ENCODE measurements at places on chromosomes 12 and 14.

GRCh38 chr12:64042911-64043310 is 179.2 kb downstream of the KICS2 start:
- DNase-seq: no peak

GRCh38 chr12:1847411-1847810 is 27.0 kb downstream of the LRTM2 start:
- DNase-seq: no peak

DNA sequence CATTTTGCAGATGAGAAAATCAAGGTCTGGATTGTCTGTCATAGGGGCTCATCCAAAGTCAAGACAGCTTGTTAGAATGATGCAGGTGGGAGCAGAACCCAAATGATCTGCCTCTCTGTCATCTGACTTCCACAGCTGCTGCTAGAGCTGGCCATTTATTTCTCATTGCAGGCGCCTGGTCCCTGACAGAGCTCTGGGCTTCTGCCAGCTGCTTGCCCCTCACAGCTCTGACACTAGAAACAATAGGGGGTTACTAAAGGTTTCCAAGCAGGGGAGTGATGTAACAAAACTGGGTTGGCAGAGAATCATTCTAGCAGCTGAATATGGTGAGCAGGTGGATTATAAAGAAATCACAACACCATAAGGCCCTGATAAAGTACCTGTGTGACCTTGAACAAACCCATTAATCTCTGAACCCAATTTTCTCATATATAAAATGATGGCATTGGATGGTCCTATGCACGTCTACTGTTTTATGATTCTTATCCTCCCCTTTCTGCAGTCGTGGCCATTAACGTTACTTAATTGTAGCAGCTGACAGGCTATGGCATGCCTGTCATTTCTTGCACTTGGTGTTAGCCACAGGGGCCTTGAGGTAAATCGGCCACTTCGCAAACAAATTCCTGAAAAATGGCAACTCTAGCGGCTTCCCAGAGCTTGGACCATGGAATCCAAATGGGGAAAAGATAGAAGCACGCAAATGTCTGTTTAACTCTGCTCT is 134.6 kb downstream of the RMST start:
- peak; percentile 67 for DNase-seq

GRCh38 chr14:61491876-61492434 is 170.6 kb downstream of the PRKCH start:
- DNase-seq: no peak

DNA sequence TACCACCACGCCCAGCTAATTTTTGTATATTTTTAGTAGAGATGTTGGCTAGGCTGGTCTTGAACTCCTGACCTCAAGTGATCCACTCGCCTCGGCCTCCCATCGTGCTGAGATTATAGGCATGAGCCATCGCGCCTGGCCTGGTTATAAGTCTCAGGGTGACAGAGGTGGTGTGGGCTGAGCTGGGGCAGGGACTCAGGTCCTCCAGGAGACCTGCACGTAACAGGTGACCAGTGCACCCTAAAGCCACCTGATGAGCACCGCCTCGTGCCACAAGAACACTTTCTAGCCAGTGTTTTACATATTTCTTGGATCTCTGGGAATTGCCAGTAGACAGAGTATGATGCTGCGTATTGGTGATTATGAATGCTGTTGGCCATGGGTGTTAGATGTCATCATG is 136.5 kb upstream of the CPM start:
- DNase-seq: no peak

DNA sequence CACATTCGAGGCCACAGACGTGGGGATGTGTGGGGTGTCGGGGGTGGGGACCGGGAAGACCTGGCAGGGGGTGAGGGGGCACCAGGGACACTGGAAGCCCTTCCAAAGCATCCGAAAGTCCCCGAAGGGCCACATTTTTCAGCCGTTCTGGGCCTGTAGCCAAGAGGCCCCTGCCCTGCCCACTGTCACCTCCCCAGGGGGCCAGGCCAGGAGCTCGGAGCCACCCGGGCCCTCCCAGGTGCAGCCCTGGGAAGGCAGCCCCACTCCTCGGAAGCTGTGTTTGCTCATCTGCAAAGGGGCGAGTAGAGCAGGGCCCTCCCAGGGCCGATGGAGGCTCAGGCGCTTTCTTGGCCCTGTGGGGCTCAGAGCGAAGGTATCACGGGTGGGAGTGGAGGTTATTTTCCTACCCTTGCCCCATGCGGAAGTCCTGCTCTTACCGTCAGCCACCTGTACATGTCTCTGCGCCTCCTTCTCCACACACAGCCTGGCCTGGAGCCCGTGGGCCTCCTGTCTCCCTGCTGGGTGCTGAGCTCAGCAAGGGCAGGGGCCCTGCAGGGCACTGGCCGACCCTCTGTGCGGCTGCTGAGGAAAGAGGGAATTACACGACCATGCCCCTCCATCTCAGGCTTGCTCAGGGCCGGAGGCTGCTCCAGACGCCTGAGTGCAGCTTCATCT is 27.2 kb downstream of the NOC4L start:
- no peak for DNase-seq

DNA sequence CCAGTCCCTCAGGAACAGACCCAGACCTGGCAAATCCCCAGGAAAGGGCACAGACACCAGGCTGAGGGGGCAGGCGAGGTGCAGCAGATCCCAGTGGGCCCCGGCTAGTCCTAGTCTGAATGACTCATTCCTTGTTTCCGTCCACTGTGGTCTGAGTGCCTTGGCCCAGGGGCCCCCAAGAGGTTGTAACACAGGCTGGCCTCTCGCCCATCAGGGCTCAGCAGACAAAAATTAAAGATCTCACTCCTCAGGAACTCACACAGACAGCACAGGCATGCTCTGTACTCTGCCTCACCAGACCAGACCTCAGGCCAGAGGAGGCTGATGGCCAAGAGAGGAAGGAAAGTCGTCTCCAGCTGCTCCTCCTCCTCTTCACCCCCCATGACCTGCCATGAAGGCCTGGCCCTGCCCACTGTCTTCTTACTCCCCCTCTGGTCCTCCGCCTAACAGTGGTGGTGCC is 7.7 kb upstream of the LTBP2 start:
- DNase-seq: no peak

DNA sequence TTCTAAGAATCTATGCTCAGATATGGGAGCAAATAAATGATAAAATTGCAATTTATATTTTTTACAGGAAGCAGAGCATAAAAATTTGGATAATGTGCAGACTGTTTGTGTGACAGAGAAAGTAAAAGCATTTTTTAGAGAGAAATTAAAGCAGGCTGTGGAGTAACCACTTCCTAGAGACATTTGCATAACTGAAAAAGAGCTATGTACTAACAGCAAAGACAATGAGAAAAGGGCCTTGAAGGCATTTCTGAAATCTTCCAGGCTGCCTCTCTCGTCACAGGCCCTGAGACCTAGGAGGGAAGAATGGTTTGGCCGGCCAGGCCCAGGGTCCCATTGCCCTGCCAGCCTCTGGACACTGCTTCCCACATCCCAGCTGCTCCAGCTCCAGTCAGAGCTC is 247.2 kb downstream of the ALX1 start:
- DNase-seq: no peak

- no peak for DNase-seq
Observed at GRCh38 chr12:61920230-61920629, 340.0 kb upstream of the USP15 start.

DNA sequence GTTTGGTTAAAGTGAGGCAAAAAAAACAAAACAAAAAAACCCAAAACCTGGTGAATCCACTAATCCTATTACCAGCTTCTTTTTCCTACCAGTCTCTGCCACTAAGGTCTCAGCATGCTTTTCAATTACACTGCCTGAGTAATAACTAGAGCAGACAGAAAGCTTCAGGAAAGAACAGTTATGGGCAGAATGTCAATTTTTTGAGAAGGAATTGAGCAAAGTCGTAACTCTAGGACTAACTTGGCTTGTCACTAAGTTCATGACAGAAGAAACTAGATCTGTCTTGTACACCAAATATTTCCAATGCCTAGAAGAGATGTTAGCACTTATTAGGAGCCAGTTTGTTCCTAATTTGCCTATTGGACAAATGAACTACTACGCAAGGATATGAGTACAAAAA is 148.8 kb upstream of the CNOT2 start:
- DNase-seq: no peak

DNA sequence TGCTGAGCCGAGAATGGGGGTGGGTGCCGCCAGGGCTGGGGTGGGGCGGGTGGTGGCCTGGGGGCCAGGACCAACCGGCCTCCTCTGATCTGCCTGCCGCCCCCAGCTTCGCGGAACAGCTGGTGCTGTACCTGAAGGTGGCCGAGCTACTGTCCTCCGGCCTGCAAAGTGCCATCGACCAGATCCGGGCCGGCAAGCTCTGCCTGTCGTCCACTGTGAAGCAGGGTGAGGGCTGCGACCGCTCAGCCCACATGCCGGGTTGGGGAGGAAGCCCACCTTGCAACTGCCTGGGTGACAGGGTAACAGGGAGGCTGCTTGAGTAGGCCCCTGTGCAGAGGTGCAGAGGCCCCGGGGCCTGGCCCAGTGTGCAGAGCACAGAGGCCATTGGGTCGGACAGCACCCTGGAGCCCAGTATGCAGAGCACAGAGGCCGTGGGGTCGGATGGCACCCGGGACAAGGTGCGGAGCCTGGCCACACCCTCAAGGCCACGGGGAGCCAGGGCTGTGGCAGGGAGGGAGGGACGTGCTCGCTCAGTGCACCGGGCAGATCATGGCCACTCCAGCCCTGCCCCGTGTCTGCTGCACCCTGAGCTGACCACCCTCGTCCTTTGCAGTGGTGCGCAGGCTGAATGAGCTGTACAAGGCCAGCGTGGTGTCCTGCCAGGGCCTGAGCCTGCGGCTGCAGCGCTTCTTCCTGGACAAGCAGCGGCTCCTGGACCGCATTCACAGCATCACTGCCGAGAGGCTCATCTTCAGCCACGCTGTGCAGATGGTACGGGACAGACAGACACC is 9.5 kb upstream of the PUS1 start:
- no peak for DNase-seq

DNA sequence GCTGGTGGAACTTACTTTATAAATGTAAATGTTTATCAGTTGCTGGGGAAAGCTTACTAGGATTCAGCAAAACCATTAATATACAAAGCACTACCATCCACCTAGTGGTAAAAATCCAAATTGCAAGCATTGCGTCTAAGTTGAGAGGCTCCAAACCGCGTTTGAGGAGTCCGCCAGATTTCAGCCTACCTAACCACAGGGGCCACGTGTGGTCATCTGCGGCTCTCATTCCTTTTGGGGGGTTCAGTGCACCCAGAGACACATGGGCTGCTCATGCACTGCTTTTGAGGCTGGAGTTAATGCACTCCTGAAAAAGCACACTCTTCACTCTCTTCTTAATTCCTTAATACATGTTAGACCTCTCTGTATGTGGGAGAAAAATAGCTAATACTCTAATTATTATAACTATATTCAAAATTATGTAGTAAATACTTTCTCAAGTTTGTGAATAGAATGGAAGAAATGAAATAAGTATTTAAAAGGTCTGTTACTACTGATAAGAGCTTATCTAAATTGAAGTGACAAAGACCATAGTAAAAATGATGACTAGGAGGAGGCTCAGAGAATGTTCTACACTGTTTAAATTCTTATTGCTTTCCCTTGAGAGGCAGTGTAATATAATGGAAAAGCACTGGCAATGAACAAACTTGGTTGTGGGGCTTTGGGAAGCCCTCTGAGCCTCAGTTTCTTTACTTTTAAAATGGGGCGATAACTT is 41.4 kb upstream of the MANSC4 start:
- peak; percentile 43 for DNase-seq

DNA sequence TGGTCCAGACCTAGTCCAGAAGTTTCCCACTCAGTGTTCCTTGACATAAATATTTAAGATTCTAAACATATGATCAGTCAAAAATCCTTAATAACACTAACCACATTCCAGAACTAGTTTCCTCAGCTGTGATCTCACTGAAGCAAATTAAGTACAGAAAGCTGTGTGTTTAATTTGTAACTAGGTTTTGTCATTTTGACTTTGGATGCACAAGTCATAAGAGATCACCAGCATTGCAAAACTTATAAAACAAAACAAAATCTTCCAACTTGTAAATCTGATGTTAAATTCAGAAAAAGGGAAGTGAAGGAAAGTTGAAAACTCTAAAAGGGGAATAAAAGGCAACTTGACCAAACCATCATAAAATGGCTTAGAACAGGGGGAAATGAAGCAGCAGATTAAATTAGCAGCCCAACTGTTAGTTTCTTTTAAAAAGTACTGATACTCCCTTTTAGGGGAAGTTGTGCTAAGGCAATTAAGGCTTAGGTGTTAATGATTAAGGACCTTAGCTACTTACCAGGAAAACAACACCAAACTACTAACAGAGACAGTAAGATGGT is 56.6 kb downstream of the SH2B3 start:
- no peak for DNase-seq

- no peak for DNase-seq
Observed at GRCh38 chr14:100899884-100900771, 3.4 kb downstream of the RTL1 start.

GRCh38 chr12:52230364-52231281 is 2.4 kb upstream of the KRT7 start:
- no peak for DNase-seq

DNA sequence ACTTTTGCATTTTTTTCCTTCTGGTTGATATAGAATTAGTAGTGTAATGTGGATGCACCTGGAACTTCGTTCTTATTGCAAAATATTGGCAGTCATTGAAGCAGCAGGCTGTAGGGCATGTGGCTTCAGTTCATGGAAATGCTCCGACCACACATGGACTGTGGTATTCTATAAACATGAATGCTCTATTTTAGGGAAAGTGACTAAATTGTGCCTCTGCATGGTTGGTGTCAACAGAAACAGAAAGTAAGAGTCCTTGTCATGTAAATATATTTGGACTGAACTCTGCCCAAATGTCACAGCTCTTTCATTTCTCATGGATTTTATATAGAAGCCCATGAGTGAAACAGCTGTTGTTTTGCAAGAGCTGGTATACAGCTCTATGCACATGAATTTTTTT is 917.0 kb downstream of the LRFN5 start:
- DNase-seq: no peak

DNA sequence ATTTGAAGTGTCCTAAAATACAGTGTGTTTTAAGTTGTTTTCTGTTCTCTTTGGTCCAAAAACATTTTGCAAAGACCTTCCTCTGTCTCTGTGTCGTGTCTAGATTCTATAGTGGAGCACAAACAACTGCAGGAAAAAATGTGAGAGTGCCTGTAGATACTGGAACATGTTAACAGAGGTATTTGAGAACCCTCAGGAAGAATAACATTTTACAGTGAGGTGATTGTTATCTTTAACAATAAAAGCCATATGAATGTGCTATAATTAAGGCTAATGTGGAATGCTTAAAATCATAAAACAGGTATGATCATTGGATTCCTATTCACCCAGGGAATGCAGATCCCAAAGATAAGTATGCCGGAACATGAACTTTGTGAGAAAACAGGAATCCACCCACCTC is 98.0 kb downstream of the SAMD4A start:
- no peak for DNase-seq
